Bronchial epithelial cell (primary cell): ENCODE measurements at places on chromosomes 7 and 10. TPM values are rescaled to one million over a fixed set of nuclear protein-coding genes. Genes with fewer than 3 reads are reported as not detected.

Gene IGF2BP3
- total RNA-seq: 4.6 and 12.4 TPM in 2 replicates

Gene HOXA4
- not detected in 2 replicates for total RNA-seq

Gene ARHGEF35
- total RNA-seq: 25.8 and 30.3 TPM in 2 replicates

Gene ASIC3
- total RNA-seq: under 0.01 and 0.26 TPM in 2 replicates
